Stimulated activated CD4-positive, alpha-beta T cell treated with anti-CD3 and anti-CD28 coated beads, TNF-alpha, amount 100 ng/mL, for 24 hours (primary cell): ENCODE measurements at places on chromosomes 2 and 18.

- DNase-seq: no peak
Observed at GRCh38 chr2:152278526-152278925, 56.4 kb upstream of the FMNL2 start.

GRCh38 chr2:46042207-46042637 is 255.0 kb upstream of the EPAS1 start:
- DNase-seq: no peak

DNA sequence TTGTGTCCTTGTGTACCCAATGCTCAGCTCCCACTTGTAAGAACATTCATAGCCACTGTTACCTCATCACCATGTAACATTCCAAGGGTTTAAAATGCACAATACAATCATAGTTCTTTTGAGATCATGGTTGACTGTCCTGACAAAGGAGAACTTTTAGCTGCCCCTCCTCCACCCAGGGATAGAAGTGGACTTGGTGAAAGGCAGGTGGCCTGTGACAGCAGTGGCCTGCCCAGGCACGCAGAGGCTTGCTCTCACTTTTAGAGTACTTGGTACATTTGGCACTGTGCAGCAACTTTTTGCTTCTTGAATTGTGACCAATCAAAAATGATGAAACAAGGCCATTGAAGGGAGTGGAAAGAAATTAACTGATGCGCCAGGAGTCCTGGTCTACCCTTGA is 108.7 kb downstream of the ANKRD44 start:
- no peak for DNase-seq

DNA sequence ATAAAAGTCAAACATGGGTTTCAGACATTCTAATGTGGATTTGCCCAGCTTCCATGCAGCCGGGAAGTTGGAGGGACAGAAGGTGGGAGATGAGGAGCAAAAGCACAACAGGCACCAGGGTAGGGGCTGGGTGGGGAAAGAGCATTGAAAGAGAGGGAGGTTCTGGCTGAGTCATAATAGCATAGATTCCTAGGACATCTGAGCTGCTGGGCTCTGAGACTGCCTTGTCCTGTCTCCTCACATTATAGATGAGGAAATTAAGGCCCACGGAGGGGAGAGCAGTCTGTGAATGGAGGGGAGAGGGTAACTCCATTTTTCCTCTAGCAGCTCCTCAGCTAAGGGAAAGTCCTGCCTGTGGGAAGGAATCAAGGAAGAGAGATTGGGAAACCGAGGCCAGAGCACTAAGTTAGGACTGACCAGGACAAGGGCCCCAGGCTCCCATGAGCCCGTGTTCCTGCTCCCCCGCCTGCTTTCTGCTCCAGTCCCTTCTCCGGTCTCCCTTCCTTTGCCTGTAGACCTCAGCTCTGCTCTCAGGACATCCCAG is 26.2 kb downstream of the SH2D6 start:
- no peak for DNase-seq

GRCh38 chr2:96247896-96248295 is 17.9 kb downstream of the TMEM127 start:
- no peak for DNase-seq

GRCh38 chr2:108399479-108399878 is 21.7 kb downstream of the SULT1C4 start:
- DNase-seq: no peak
